K562 (cell line): ENCODE measurements at places on chromosomes 12 and 14. TPM values are rescaled to one million over a fixed set of nuclear protein-coding genes. Genes with fewer than 3 reads are reported as not detected.
A peak's percentile ranks its signal among the peaks of the same experiment; 100 is the strongest.

DNA sequence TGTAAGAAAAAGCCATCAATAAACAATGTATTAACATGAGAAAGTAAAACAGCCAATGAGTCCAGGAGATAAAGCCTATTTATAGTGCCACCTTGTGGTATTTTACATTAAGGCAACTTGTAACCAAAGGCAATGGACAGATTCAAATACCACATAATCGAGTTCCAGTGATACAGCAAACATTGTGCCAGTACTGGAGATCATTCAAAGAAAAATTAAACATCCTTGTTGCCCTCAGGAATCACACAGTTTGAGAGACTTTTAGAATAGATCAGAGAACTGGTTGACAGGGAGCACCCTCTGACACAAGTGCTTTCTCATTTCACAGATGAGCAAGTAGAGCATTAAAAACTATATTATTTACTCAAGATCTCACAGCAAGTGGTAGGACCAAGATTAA is 98.1 kb downstream of the DDHD1 start:
- peak; percentile 32 for DNase-seq
- H3K27ac ChIP-seq, result no peak overlapping the region
- H3K4me1 ChIP-seq, result no peaks in the 10 kb centered on the region
- no peaks in the 10 kb centered on the region for H3K27me3 ChIP-seq
- no peak overlapping the region for H3K4me3 ChIP-seq

GRCh38 chr14:90619911-90620310 is 196.3 kb downstream of the TTC7B start:
- no peak overlapping the region for H3K4me3 ChIP-seq
- no peaks in the 10 kb centered on the region for H3K27me3 ChIP-seq
- peaks cover 11% of the 10 kb centered on the region; the same call in 2 of the 3 replicates for H3K36me3 ChIP-seq
- DNase-seq, result no peak
- H3K27ac ChIP-seq, result no peak overlapping the region
- H3K4me1 ChIP-seq, result no peaks in the 10 kb centered on the region; the same call in 1 of the 2 replicates

- no peaks in the 10 kb centered on the region for H3K4me1 ChIP-seq
- H3K27ac ChIP-seq, result no peak overlapping the region
- no peak overlapping the region for H3K4me3 ChIP-seq
- H3K27me3 ChIP-seq, result peaks cover 2% of the 10 kb centered on the region; the same call in 1 of the 3 replicates
- DNase-seq, result no peak
Observed at GRCh38 chr14:88188745-88189416, 134.2 kb downstream of the KCNK10 start.

- H3K27me3 ChIP-seq, result no peaks in the 10 kb centered on the region
- no peak for DNase-seq
- H3K4me3 ChIP-seq, result no peak overlapping the region
- H3K36me3 ChIP-seq, result peaks cover 76% of the 10 kb centered on the region; the same call in 2 of the 3 replicates
Observed at GRCh38 chr12:2803635-2804392, 8.7 kb upstream of the ITFG2 start.

- no peaks in the 10 kb centered on the region for H3K36me3 ChIP-seq
- no peaks in the 10 kb centered on the region for H3K4me1 ChIP-seq
- H3K27ac ChIP-seq, result no peak overlapping the region
- DNase-seq, result no peak
- no peak overlapping the region for H3K4me3 ChIP-seq
Observed at GRCh38 chr12:99627459-99627858, 20.1 kb upstream of the GARIN6 start.

- no peaks in the 10 kb centered on the region for H3K27me3 ChIP-seq
- H3K4me1 ChIP-seq, result no peaks in the 10 kb centered on the region
- peaks cover 50% of the 10 kb centered on the region; the same call in 1 of the 3 replicates for H3K36me3 ChIP-seq
- no peak overlapping the region for H3K4me3 ChIP-seq
- no peak for DNase-seq
Observed at GRCh38 chr14:34568803-34569202, 29.3 kb upstream of the EAPP start.

GRCh38 chr12:47382305-47382704 is 302.5 kb upstream of the AMIGO2 start:
- no peak for DNase-seq
- no peaks in the 10 kb centered on the region for H3K36me3 ChIP-seq
- H3K4me3 ChIP-seq, result no peak overlapping the region
- no peaks in the 10 kb centered on the region for H3K27me3 ChIP-seq
- peaks cover 3% of the 10 kb centered on the region; the same call in 1 of the 2 replicates for H3K4me1 ChIP-seq

DNA sequence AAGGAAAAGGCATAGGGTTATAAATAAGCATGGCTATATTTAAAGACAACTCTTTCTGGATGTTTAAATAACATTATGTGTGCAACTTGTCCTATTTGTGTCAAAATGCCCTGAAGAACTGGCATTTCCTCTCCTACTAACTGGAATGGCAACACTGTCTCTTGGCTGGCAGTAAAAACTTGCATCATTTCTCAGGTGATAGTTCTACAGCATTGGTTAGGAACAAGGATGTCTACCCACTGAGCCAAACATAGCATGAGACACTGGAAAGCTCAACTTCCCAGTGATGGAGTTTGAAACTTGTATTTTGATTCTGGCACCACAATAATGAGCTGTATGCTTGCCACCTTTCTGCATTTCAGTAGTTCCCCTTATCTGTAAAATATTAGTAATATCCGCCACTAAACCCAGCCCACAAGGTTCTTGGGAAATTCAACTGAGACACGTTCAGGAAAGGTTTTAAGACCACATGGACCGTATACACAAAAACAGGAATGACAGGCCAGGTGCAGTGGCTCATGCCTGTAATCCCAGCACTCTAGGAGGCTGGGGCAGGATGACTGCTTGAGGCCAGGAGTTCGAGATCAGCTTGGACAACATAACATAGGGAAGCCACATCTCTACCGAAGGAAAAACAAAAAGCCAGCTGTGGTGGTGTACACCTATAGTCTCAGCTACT is 5.1 kb downstream of the SLC38A2 start:
- H3K27ac ChIP-seq, result no peak overlapping the region
- peaks cover 6% of the 10 kb centered on the region for H3K4me1 ChIP-seq
- H3K27me3 ChIP-seq, result no peaks in the 10 kb centered on the region
- peaks cover 86% of the 10 kb centered on the region for H3K36me3 ChIP-seq
- no peak overlapping the region for H3K4me3 ChIP-seq
- no peak for DNase-seq

The ANKRD33 gene
- total RNA-seq, result 0.20 TPM in 1 of 2 replicates, not detected in the other

The RAD9B gene
- 0.31 and 0.51 TPM in 2 replicates for total RNA-seq
